Astrocyte of the spinal cord (primary cell): ENCODE measurements at places on chromosomes 3 and 15.
A peak's percentile ranks its signal among the peaks of the same experiment; 100 is the strongest.

- DNase-seq = no peak
Measured at GRCh38 chr3:137612291-137612690, 151.8 kb upstream of the SOX14 start.

- DNase-seq = peak; percentile 85
Measured at GRCh38 chr3:52240059-52240885, 1.3 kb upstream of the TWF2 start.

GRCh38 chr3:134028486-134029255, 1.1 kb downstream of the SLCO2A1 start:
- no peak for DNase-seq

- no peak for DNase-seq
Measured at GRCh38 chr15:58864602-58865424, 68.7 kb downstream of the SLTM start.

- peak; percentile 64 for DNase-seq
Measured at GRCh38 chr3:70519913-70520659, 207.6 kb upstream of the MDFIC2 start.

DNA sequence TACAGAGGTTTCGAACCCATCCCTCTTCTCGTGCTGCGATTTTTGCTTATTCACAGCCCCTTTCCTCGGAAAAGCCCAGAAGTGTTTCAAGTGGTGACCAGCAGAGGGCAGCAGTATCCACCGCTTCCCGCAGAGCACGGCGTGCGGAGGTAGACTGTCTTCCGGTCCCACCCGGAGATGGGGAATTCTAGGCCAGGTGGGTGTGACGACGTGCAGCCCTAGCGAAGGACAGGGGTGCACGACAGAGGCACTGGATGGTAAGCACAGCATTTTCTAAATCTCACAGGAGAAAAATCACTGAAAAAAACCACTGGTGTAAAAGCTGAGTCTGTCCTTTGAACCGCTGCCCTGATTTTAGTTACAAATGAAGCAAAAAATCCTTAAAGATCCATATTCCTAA, 7.4 kb upstream of the PSMD6 start:
- DNase-seq = peak; percentile 54
